ENCODE measurements at places on chromosomes 3 and 15. TPM values are rescaled to one million over a fixed set of nuclear protein-coding genes. Genes with fewer than 3 reads are reported as not detected.

Gene FANCD2OS
- not detected for total RNA-seq

Gene ITIH1
- not detected for total RNA-seq

Gene SLC12A1
- not detected for total RNA-seq

Gene SLC28A2
- total RNA-seq: not detected

Gene EPHA3
- total RNA-seq: 9.4 TPM

Gene TRIM42
- not detected for total RNA-seq

Gene UROC1
- total RNA-seq: not detected

Gene RTP3
- not detected for total RNA-seq

Gene SAMMSON
- total RNA-seq: not detected

Gene WNT5A
- total RNA-seq: 7.4 TPM

Gene VGLL3
- 41.7 TPM for total RNA-seq

Gene CCR4
- total RNA-seq: not detected

Data from cardiac ventricle fibroblast (primary cell).